Left ventricle myocardium inferior (tissue), 1 donor: ENCODE measurements at places on chromosomes 1 and 21. TPM values are rescaled to one million over a fixed set of nuclear protein-coding genes. Genes with fewer than 3 reads are reported as not detected.

Gene ZSWIM5
- 0.93 TPM for total RNA-seq

Gene TACSTD2
- total RNA-seq, result 0.16 TPM

Gene LCE3D
- total RNA-seq, result not detected

Gene REN
- total RNA-seq, result not detected

Gene ASPM
- 0.44 TPM for total RNA-seq

Gene PLPPR5
- not detected for total RNA-seq

Gene DNASE2B
- not detected for total RNA-seq

- DNase-seq, result no peak
- H3K27ac ChIP-seq, result no peak overlapping the region
- H3K36me3 ChIP-seq, result no peaks in the 10 kb centered on the region
- H3K4me1 ChIP-seq, result peaks cover 25% of the 10 kb centered on the region
Observed at GRCh38 chr1:934991-935750, 11.4 kb downstream of the SAMD11 start.

GRCh38 chr21:42939582-42940413 lies 14.4 kb upstream of the ERVH48-1 start:
- H3K4me3 ChIP-seq, result peak overlapping the region; percentile 41
- H3K36me3 ChIP-seq, result peaks cover 3% of the 10 kb centered on the region
- peaks cover 12% of the 10 kb centered on the region for H3K4me1 ChIP-seq
- peak overlapping the region; percentile 79 for H3K27ac ChIP-seq
- H3K27me3 ChIP-seq, result no peaks in the 10 kb centered on the region

GRCh38 chr1:19080721-19081120 lies 124.2 kb upstream of the IFFO2 start:
- peak overlapping the region; percentile 75 for H3K27ac ChIP-seq
- no peak for DNase-seq
- peaks cover 98% of the 10 kb centered on the region for H3K36me3 ChIP-seq
- H3K4me1 ChIP-seq, result peaks cover 26% of the 10 kb centered on the region

GRCh38 chr1:104921525-104921924 lies 1171.8 kb downstream of the AMY1C start:
- H3K4me1 ChIP-seq, result no peaks in the 10 kb centered on the region
- no peak for DNase-seq
- H3K27me3 ChIP-seq, result no peaks in the 10 kb centered on the region
- H3K36me3 ChIP-seq, result no peaks in the 10 kb centered on the region
- no peak overlapping the region for H3K4me3 ChIP-seq

DNA sequence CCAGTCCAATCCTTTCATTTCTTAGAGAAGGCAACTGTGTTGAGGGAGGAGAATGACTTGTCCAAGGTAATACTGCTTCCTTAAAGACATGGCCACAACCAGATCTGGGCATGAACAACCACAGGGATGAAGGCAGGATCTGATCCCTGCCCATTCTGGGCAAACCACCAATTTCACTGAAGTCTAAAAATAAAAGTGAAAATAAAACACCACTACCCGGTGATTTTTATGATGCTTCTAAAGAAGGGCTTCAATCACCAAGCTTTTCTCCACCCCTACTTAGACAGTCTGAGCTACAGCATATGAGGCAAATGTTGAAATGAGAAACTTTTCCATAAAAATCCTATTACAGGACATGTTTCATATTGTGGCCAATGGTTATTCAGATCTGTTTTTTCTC lies 133.0 kb downstream of the PTPN14 start:
- H3K27ac ChIP-seq, result peak overlapping the region; percentile 68
- H3K4me3 ChIP-seq, result no peak overlapping the region
- H3K4me1 ChIP-seq, result peaks cover 66% of the 10 kb centered on the region
- no peaks in the 10 kb centered on the region for H3K36me3 ChIP-seq

GRCh38 chr1:89381618-89382017 lies 17.8 kb downstream of the GBP6 start:
- no peaks in the 10 kb centered on the region for H3K4me1 ChIP-seq
- DNase-seq, result no peak
- H3K36me3 ChIP-seq, result no peaks in the 10 kb centered on the region
- H3K27ac ChIP-seq, result no peak overlapping the region

DNA sequence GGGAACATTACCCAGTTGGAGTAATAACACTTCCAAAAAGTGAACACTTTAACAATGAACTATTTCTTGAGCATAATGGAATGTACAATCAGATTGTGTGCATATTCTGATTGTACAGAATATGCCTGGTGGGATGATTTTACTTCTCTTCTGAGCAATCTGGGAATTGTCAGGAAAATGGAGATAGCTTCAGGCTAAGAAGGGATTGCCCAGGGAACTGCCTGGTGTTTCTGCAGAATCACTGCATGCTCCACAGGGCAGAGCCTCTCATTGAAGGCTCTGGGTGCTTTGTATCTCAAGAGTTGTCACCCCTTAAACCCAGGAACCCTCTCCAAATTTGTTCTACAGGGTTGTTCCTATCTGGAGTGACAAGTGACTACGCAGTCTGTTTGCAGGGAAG lies 51.2 kb downstream of the UTP25 start:
- no peak for DNase-seq
- no peaks in the 10 kb centered on the region for H3K36me3 ChIP-seq
- no peak overlapping the region for H3K4me3 ChIP-seq
- H3K27me3 ChIP-seq, result peaks cover 82% of the 10 kb centered on the region
- no peak overlapping the region for H3K27ac ChIP-seq
